Fibroblast of lung (primary cell): ENCODE measurements at places on chromosomes 11 and 22. TPM values are rescaled to one million over a fixed set of nuclear protein-coding genes. Genes with fewer than 3 reads are reported as not detected.

The SYT7 gene
- polyA plus RNA-seq, result 2.5 and 7.1 TPM in 2 replicates

The RNASEH2C gene
- 12.6 and 17.9 TPM in 2 replicates for polyA plus RNA-seq

- DNase-seq, result no peak
Observed at GRCh38 chr22:26570864-26571525, 18.9 kb downstream of the TPST2 start.

GRCh38 chr11:98734686-98735085, 286.1 kb upstream of the CNTN5 start:
- no peak for DNase-seq

- DNase-seq, result no peak
Observed at GRCh38 chr11:134155946-134156865, 67.6 kb downstream of the NCAPD3 start.

The DEUP1 gene
- not detected in 2 replicates for polyA plus RNA-seq

GRCh38 chr11:74320538-74320937, 9.1 kb upstream of the P4HA3 start:
- DNase-seq, result no peak
